ENCODE measurements at places on chromosomes 1 and 21. TPM values are rescaled to one million over a fixed set of nuclear protein-coding genes. Genes with fewer than 3 reads are reported as not detected.
A peak's percentile ranks its signal among the peaks of the same experiment; 100 is the strongest.

- no peak for DNase-seq
These were observed 121.1 kb downstream of the RUNX1 start for GRCh38 chr21:34927992-34928391.

DNA sequence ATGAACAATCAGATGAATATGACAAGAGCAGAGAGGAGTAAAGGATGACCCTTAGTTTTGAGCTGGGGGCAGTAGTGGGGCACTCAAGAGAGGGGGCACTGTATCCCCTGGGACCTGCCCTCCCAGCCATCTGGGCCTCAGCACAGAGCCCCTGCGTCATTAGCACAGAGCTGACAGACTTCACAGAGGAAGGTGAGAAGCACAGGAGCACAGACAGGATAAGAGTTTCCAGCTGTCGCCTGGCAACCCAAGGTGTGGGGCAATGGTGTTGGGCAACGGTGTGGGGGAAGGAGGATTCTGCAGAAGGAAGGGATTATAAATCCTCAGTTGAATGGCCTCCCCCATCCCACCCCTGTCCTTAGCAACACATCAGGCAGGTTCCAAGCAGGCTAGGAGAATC is 30.2 kb downstream of the RAB3B start:
- DNase-seq = no peak

DNA sequence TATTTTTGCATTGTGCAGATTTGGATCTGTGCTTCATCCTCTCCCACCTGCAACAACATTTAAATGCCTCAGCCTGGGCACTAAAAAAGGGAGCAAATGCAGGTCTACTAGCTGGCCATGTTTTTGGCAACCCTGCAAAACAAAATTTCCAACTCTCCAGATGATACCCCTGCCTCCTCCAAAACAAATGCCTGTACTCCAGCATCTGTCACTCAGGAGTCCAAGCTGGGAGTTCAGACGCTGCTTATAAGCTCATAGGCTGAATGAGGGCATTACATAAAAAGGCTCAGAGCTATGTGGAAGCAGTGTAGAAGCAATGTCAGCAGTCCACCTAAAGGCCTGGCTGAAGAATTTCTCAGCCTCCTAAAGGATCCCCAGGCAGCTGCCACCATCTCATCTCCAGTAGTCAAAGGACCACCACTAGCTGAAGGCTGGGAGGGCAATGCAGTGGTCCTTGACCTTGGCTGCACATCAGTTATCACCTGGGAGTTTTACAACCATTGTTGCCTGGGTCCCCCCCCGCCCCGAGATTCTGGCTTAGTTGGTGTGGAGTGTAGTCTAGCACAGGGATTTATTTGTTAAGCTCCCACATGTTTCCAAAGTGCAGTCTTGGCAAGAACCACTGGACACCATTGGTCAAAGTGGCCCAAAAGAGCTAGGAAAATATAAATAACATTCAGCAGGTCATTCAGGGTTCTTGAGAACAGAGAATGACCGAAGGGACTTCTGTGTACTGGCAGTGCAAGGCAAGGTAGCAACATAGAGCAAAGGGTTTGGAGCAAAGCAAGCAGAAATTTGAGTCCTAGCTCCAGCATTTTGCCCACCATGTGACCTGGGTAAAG is 57.2 kb downstream of the ITPKB start:
- DNase-seq = no peak

GRCh38 chr1:111471012-111471411 is 2.8 kb upstream of the C1orf162 start:
- no peak for DNase-seq

- no peak for DNase-seq
These were observed 252.8 kb upstream of the ADGRL2 start for GRCh38 chr1:81547912-81548303.

DNA sequence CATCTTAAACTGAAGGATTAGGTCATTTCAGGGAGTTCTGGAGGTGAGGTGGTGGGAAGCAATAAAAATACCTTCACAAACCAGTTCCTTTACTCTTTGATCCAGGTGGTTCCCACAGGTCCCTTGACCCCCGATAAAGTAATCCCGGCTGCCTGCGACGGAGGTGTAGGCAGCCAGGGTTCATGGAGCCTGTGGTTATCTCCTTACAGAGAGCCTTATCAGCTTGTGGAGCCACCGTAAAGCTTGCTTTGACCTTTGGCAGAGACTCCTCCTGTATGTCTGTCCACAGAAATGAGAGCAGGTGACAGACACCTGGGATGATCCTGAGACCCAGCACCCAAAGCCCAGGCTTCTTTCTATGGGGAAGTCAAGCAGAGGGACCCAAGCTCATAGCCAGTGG is 243.4 kb downstream of the KIF26B start:
- no peak for DNase-seq

- no peak for DNase-seq
These were observed 6.5 kb downstream of the GATAD2B start for GRCh38 chr1:153916297-153916696.

DNA sequence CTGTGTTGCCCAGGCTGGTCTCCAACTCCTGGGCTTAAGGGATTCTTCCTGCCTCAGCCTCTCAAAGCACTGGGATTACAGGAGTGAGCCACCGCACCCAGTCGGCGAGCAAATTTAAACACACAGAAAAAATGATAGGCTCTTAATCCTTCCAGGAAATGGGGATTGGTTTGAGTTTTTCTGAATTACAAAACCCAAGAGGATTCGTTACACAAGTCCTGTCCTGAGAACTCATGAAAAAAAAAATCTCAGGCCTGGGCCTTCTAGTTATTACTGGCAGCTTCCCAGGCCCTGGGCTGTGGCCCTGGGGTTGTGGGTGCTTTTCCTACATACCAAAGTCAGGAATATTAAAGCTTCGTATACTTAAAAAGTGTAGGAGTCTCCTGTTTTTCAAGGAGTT is 6.3 kb upstream of the IFNGR2 start:
- peak; percentile 82 for DNase-seq

DNA sequence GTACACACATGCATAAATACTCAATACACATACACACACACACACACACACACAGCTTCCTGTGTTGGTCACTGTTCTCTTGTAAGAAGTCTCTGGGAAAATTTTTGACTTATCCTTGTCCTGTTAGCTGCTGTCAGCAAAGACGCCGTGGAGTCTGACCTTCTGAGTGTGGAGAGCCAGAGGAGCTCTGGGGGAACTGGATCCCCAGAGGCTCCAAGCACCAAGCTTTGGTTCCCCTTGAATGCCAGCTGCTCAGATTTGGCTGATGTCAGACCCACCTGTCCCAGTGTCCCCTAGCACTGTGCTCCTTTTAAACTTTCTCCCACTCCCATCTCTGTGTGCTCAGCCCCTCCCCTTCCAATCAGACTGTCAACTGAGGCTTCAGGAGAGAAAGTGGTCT is 319.1 kb downstream of the CAMTA1 start:
- no peak for DNase-seq

GRCh38 chr1:31815307-31815645 is 546 bp downstream of the SPOCD1 start:
- no peak for DNase-seq

DNA sequence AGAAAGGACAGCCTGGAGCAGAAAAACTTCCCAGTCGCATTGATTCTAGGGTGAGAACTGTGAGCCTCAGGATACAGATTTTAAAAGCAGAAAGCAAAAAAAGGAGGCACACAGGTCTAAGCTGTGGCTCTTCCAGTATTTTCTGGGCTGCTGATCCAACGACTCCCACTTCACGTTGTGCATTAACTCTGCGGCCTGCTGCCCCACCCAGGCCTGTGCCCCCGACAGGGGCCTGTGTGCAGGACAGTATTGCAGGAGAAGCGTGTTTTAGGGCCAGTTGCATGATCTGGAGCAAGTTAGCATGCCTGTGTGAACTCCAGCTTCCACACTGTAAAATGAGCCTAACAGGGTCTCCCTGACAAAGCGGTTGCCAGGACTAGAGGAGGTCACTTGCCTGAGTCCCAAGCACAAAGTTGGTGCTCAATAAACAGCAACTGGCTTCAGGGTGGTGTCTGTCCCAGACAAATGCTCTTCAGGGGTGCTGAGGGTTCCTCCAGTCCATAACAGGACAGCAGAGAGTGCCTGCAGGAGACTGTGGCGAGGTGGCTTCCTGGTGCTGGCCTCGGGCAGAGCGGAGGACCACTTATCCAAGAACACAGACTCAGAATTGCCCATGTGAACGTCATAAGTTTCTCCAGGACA is 66.8 kb upstream of the RAB4A start:
- no peak for DNase-seq

TCHHL1 gene
- not detected for total RNA-seq

DNA sequence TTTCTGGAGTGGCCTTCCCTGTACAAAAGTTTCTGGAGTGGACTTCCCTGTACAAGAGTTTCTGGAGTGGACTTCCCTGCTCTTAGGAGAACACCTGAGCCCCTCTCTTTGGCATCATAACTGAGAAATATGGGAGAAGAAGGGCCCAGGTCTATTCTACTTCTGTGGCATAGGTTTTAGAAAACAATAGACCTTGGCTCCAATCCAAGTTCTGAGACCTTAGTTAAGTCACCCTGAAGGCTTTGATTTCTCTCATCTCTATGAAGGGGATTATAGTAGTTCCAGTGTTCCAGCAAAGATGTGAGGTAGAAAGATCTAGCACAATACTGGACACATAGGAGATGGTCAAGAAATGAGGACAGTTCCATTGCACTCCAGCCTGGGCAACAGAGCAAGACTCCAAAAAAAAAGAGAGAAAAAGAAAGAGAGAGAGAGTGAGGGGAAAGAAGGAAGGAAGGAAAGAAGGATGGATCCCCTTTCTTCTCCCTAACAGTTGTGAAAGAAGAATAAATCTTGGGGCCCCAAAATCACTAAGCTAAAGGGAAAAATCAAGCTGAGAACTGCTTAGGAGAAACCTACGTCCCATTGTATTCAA is 13.3 kb upstream of the EIF4G3 start:
- DNase-seq = no peak

LMOD1 gene
- total RNA-seq = 53.2 TPM

- DNase-seq = no peak
These were observed 3.3 kb upstream of the CD55 start for GRCh38 chr1:207318072-207318619.

DNA sequence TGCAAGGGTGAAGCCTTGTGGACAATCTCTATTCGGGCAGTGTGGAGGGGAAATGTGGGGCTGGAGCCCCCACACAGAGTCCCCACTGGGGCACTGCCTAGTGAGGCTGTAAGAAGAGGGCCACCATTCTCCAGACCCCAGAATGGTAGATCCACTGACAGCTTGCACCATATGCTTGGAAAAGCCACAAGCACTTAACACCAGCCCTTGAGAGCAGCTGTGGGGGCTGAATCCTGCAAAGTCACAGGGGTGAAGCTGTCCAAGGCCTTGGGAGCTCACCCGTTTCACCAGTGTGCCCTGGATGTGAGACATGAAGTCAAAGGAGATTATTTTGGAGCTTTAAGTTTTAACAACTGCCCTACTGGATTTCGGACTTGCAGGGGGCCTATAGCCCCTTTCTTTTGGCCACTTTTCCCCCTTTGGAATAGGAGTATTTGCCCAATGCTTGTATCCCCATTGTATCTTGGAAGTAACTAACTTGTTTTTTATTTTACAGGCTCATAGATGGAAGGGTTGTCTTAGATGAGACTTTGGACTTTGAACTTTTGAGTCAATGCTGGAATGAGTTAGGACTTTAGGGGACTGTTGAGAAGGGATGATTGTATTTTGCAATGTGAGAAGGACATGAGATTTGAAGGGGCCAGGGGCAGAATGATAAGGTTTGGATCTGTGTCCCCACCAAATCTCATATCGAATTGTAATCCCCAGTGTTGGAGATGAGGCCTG is 16.3 kb upstream of the COL6A1 start:
- DNase-seq = no peak

GRCh38 chr1:151069103-151069486 is 1.5 kb upstream of the GABPB2 start:
- DNase-seq = no peak

NFIA gene
- 2.2 TPM for total RNA-seq

DNA sequence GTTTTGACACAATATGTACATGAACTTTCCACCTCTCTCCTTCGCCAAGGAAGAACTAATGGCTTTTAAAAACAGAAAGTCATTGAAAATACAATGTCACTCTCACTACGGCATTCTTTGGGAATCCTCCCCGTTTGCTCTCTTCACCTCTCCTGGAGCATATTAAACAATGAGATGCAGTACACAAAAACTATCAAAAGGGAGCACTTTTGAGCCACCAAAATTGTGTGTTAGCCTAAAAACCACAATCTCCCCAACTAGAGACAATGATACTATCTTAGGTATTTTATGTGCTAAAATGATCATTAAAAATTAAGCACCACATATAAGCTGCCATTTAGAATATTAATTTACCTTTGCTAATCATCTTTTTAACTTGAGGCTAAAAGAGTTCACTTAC is 425.5 kb downstream of the KCTD3 start:
- peak; percentile 43 for DNase-seq

RBM11 gene
- total RNA-seq = 0.18 TPM

DNA sequence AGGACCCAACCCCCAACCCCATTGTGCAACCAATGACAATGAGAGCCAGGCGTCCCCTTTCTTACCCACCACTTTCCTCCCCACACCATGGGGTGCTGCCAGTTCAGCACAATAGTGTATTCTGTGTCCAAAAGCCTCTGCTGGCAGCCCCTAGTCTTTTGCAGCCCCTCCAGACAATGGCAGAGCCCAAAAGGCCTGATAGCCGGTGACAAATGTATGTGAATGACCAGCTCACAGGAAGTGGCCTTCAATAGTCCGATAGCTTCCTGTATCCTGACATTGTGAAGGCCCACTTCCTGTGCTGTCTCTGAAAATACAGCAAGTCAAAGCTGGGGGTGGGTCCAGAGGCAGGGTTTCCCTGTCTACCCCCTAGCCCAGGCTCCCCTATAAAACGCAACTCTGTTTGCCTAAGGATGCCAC is 16.6 kb downstream of the SMIM12 start:
- DNase-seq = no peak

MSH4 gene
- total RNA-seq = under 0.01 TPM

DNA sequence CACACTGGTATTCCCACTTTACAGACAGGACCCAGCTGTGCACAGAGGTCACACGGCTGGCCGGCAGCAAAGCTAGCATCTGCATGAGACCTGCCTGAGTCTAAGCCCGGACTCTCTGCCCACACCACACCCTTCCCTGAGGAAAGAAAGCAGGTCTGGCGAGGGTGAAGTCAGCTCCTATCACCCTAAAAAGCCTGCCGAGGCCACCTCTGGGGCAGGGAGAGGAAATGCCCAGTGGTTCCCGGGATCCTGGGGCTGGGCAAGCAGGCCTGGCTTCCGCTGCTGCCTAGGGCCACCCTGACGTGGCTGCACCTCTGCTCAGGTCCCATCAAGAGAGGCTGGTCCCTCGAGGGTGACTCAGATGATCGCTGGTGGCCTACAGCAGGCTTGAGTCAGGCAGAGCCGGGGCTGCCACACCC is 42.2 kb downstream of the RAP1GAP start:
- DNase-seq = no peak
